ENCODE measurements at places on chromosomes 3 and 15.
A peak's percentile ranks its signal among the peaks of the same experiment; 100 is the strongest.

DNA sequence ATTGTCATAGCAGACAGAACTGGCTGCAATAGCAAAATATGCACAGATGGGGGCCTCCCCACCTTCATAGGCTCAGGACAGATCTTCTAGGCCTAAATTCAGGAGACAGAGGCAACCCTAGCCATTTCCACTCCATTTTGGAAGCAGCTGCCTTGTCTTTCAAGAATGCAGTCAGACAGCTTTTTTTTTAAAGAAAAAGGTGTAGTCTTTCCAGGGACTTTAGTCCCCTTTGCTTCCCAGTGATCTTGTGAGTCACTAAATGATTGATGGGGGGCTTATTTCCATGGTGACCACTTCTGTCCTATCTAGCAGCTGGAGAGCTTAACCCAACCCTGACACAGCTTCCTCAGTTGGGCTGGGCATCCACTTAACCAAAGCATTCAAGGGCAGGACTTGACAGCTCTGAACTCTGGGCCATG, 165.9 kb downstream of the TPRG1 start:
- no peak for DNase-seq

DNA sequence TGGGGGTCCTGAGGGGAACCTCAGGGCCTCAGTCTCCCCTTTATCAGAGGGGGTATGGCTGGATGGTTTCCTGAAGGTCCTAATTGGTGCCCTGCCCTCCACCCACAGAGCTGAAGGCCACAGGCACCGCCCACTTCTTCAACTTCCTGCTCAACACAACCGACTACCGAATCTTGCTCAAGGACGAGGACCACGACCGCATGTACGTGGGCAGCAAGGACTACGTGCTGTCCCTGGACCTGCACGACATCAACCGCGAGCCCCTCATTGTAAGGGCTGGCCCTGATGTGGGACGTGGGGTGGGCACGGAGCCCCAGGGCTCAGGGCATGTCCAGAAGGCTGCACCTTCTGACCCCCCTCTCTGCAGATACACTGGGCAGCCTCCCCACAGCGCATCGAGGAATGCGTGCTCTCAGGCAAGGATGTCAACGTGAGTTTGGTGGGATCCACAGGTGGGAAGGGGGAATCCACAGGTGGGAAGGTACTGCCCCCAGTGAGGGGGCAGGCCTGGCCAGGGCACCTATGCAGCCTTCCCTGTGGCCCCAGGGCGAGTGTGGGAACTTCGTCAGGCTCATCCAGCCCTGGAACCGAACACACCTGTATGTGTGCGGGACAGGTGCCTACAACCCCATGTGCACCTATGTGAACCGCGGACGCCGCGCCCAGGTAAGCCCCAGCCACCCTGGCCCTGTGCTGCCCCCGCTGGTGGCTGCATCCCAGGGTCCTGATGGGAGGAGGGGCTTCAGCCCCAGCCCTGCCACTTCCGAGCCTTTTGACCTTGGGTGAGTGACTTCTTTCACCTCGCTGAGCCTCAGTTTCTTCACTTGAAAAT, 17.5 kb upstream of the GNAT1 start:
- DNase-seq = no peak

GRCh38 chr3:51942603-51943450, 664 bp downstream of the PARP3 start:
- DNase-seq = peak; percentile 49

DNA sequence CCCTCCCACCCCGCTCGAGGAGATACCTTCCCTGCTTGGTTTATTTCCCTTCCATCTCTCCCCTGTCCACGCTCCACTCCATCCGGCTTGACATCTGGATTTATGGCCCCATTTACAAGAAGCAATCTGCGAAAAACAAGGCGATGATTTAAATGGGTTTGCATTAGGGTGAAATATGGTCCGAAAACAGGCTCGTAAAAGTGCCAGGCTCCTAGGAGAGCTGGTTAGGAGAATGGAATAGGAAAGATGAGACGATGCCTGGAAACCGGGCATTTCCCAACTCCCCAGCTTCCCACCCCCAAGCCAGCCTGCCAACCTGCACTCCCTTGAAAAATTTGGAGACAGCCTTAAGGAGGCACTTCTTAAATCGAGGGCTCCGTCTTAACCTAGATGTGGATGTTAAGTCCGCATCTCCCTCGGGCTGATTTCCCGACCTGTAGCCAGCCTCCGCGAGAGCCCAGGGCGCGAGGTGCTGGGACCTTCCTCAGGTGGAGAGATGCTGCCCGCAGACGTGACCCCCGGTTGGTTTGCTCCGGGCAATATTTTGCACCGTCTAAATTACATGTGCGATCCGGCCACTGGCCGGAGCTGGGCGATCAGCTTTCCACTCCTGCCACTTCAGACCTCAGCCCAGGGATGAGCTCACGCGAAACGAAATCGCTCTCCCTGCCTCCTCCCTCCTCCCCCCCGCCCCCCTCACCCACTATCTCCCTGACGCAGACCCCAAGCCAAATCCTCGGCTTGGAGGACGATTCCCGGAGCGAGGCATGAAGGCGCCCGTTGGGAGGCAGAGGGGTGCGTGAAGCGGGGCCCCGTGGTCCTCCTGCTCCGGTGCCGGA, 1.3 kb downstream of the GRM7 start:
- no peak for DNase-seq

DNA sequence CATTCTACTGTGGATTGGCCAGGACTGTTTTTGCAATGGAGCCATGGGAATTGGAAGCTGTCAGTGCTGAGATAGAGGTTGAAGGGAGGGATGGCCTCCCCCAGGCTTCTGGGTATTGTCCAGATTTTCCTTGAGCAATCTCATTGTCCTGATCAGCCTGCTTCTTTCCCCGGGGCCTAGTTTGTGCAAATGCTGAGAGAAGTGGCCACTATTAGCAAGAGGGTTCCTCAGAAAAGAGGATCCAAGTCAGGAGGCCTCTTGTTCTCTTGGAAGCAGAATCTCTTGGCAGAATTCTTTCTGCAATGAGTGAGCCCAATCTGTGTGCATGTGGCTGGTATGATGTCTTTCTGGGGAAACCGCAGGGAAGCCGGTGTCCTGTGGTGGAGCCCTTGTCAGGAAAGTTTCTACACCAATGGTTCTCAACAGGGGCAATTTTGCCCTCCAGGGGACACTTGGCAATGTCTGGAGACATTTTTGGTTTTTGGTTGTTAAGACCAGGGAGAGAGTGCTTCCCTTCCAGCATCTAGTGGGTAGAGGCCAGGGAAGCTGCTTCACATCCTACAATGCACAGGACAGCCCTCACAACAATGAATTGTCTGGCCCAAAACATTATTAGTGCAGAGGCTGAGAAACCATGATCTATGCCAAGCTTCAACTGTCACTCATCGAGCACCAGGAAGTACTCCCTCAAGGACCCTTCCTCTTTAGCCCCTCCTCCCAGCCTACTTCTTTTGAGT, 2.0 kb downstream of the LIPC start:
- no peak for DNase-seq

- no peak for DNase-seq
Measured at GRCh38 chr3:12454816-12455121, 29.5 kb upstream of the TSEN2 start.

GRCh38 chr3:152436707-152437590, 168.2 kb downstream of the MBNL1 start:
- no peak for DNase-seq

DNA sequence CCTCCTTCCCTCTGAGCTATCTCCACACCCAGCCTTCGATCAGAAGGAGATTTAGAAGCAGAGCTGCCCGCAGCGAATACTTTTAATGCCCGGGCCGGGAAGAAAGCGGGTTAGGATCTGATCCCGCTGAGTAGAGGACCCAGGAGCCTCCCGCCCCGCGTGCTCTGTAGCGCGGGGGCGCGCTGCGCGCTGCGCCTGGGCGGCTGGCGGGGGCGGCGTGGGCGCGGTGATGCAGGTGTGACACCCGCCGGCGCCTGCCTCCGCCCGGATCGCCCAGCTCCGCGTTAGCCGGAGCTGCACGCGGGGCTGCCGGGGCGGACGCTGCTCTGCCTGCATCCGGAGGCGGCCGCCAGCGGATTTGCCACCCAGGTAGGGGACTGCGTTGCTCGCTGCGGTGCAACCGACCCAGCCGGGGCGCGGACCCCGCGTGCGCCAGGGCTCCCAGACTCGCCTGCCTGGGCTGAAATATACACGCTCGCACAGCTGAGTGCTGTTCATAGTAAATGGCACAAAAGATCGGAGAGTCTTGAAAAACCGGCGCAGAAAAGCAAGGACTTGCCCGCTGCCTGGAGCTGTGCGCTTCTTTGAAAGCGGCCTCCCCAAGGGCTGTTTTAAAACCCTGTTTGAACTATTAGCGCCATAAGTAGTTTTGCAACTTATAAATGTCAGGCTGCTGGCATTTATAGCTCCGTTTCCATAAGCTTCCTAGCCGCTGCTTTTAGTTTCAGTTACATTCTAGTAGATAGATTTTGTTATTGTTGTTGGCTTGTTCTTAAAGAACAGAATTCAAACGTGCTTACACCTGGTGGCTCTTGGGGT, at the start of gene SV2B:
TSS of gene SV2B (plus strand) at position 263 of the 819 bp plus-strand sequence. CDS start 126,007 bp downstream, outside the sequence.
- DNase-seq = peak; percentile 47

DNA sequence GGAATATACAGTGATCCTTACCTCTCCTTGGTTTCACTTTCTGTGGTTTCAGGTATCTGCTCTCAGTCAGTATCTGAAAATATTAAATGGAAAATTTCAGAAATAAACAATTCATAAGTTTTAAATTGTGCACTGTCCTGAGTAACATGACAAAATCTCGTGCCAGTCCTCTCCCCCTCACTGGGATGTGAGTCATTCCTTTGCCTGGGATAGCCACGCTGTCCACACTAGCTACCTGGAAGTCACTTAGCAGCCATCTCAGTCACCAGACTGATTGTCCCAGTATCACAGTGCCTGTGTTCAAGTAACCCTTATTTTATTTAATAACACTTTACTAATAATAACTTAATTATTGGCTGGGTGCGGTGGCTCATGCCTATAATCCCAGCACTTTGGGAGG, 15.3 kb upstream of the KLHL25 start:
- DNase-seq = no peak

DNA sequence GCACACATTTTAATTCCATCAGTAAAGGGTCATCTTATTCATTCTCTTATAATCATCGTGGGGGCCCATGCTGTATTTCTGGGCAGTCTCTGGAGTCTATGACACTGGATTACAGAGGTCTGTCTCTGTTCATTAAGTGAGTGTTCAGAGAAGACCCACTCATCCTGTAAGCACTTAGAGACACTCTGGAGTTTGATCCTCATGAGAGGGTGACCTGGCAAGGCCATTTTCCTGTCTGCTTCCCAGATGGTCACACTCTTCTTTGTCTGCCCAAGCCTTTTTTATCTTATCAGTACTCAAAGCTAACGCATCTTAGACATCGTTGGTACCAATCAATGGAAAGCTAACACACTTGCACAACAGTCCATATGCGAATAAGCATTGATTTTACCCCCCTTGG, 333.1 kb downstream of the RORA start:
- DNase-seq = no peak

DNA sequence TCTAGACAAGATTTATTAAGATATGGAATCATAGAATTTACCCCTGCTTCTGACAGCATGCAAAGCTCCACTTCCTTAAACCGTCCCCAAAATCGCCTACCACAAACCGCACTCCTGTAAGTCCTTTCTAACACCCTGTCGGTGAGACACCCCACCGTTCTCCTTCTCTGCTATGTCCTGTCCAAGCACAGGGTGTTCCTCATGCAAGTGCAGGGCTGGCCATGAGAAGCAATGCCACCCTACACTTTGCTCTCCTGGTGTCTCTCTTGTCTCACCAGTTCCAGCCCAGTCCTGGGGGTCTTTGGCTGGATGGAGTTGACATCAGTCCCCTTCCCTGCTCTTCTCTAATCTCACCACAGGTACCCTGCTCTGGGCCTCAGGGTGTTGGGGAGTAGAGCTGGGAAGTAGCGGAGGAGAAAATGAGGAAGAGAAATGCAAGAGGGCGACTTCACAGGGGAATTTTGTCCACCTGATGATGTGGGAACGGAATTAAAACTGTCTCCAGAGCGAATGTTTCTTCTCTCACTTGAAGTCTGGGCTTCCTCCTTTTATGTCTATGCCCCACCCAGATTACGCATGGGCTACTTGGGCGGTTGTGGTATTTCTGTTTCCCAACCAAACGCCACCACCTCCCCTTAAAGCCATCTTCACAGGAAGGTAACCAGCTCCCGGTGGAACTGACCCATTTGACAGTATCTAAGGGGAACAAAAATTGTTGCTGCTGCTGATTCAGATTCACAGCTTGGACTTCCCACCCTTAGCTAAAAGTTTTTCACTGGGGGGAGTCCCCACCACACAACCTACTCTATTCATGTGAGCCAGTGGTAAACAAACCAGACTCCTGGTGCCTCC, 49.9 kb downstream of the CASR start:
- DNase-seq = no peak

DNA sequence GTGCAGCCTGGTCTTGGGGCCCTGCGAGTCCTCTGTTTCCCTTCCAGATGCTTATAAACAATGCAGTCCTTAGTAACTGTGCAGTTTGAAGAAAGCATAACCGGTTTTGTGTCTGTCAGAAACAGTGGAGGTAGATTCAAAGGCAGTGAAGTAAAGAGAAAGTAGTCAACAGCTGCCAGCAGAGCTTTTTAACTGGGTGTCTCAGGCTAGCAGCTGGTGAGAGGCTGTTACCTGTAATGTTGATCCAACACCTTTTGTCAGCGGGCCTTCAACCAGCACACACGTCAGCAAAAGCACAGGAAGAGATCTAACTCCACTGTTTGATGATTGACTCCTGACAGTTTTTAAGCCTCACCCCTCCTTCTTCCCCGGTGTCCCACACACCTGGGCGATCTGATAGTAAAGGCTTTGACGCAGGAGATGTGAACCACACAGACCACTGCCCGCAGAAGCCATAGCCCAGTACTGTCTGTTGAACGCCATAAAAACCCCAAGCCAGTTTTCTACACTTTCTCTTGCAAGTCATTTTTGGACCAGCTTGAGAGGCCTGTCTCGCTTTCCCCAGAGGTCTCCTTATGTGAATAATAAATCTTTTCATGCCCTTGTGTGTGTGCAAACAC, 178.0 kb downstream of the FMN1 start:
- no peak for DNase-seq

DNA sequence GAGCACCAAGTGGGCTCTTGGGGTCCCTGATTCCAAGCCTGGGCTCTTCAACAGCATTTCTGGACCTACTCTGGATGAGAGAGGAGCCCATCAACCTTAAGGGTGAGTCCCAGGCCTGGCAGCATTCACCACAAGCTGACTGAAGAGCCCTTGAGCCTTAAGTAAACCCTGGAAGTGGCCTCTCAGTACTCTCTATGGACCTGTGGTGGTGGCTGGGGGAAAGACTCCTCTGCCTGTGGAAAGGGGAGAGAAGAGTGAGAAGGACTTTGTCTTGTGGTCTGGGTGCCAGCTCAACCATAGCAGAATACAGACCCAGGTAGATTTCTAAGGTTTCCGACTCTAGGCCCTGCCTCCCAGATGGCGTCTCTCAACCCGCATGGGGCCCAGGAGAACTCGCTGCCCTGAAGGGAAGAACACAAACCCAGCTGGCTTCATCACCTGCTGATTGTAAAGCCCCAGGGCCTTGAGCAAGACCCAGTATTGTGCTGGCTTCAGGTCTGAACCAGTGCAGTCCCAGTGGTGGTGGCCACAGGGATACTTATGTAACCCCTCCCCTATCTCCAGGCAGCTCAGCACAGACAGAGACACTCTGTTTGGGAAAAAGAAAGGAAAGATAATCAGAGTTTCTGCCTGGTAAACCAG, 71.4 kb downstream of the TFDP2 start:
- no peak for DNase-seq

GRCh38 chr3:28586325-28586724, 237.7 kb upstream of the AZI2 start:
- no peak for DNase-seq

Measured in activated CD4-positive, CD25-positive, alpha-beta regulatory T cell treated with anti-CD3 and anti-CD28 coated beads, Interleukin-2, amount 50 U/mL, for 72 hours (primary cell).